Stimulated activated CD4-positive, alpha-beta T cell treated with anti-CD3 and anti-CD28 coated beads, Interleukin-4, amount 100 ng/mL, for 24 hours (primary cell): ENCODE measurements at places on chromosomes 5 and 9.

DNA sequence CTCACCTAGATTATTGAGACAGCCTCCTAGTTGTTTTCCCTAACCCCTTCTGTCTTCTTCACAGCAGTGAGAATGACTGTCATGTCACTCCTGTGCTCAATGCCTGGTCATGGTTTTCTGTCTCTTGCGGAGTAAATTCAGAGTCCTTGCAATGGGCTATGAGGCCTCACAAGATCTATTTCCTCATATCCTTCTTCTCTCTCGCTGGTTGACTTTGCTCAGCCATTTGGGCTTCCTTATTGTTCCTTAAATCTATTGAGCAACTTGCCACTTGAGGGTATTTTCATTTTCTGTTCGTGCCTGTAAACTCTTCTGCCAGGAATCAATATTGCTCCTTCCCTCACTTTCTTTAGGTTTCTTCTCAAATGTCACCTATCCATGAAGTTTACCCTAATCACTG is 9.0 kb downstream of the PPP3R2 start:
- no peak for DNase-seq

GRCh38 chr9:131284856-131285255 is 4.7 kb upstream of the PLPP7 start:
- DNase-seq, result no peak

- DNase-seq, result no peak
These were observed 65.5 kb downstream of the PLK2 start for GRCh38 chr5:58394339-58394738.

DNA sequence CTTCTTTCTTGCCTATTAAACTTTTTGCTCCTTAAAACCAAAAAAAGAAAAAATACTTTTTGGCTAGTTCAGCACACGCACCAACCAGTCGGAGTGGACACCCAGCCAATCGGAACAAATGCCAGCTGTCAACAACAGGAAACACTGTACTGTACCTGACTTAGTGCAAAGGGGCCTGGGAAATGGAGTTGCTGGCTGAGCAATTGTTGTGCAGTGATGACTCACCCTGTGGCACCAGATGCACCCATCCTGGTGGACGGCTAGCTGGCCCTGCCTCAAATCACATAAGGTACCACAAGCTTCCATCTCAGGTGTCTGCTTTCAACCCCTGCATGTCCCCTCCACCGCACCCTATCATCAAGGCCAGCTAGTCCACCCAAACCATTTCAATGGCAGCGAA is 20.9 kb downstream of the FOXE1 start:
- no peak for DNase-seq

DNA sequence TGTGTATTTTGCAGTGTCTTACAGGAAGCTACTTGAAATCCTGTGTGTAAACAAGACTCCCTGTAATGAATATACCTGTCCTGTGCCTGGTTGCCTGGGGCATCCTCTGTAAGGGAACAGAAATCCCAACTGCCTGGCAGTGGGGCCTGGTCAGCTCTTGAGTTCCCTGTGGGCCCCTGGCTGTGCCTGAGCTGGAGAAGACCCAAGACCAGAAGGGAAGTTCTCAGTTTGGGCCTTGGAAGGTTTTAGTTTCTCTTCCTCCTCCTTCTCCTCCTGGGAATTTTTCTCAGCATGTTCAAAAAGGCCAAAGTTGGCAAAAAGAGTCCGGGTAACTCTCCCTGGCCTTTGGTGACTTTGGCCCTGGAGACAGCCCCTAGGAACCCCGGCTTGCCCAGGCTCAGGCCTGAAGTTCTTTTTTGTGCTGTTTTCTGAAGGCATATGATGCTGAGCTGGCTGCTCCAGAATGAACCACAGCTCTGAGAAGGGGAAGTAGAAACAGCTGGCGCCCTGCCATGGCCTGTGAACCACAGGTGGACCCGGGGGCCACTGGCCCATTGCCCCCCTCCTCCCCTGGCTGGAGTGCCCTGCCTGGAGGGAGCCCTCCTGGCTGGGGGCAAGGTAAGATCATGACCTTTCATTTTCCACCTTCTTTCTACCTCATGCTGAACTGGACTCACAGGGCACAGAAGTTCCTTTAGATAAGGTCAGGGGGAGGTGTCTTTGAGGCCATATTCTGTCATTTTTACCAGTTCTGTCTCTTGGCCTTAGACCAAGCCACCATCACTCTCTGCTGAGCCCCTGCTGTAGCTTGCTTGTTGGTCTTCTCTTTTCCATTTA is 5.8 kb downstream of the TMEM268 start:
- no peak for DNase-seq

DNA sequence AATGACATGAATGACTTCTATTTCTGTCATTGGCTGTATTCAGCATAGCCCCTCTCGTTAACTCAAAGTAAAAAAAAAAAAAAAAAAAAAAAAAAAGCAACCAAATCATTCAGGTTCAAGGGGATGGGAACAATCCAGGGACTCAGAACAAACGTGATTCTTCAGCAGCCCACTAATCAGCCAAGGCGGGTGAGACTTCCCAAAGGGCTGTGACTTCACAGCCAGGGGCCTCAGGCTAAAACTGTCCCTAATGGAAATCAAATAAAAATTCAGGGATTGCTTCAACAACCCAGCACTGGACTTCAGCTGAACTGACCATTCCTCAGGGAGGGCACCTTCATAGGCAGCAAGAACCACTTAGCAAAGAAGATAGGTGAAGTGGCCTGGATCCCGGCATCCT is 86.2 kb upstream of the FAM169A start:
- DNase-seq, result no peak

DNA sequence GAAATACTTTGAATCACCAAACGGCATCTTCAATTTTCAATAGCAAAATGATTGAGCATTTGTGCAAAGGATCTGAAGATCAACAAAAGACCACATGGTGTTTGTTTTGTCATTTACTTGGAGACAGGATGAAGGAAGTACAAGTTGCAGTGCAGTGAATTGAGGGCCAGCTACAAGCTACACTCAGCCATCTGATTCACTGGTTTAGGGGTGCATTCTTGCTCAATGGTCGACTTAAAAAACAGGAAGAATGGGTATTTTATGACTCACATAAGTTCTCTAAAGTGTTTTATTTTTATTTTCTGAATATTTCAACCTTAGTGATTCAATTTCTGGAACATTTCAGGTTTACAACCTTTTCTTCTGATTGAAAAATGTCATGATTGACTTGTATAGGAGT is 412.1 kb upstream of the ADAMTSL1 start:
- no peak for DNase-seq

DNA sequence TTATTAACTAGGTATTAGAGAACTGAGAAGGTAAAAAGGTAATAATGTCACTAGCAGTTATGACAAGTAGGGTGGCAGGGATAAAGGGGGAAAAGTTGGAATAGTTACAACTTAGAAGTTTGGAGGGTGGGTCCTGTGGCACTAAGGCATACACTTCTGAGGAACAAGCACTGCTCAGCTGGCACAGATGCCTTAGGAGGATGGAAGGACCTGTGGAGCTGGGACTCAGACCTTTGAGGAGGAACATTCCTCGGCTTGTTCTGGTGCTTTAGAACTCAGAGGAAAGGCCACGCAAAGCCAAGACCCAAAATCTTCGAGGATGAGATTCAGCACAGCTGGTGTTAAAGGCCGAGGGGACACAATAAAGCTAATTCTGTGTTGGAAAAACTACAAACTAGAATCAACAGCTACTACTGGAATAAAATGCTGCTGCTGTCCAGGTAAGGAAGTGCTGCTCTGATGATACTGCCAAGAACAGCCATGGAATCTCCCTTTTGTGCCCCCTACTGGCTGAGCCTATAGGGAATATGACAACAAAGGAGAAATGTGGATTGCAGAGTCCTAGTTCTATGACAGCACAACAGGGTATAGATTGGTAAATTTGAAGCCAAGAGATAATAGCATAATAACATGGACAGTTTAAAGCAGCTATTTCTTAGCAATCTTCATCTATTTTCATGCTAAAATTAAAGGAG is 126.7 kb downstream of the SLC25A46 start:
- no peak for DNase-seq

DNA sequence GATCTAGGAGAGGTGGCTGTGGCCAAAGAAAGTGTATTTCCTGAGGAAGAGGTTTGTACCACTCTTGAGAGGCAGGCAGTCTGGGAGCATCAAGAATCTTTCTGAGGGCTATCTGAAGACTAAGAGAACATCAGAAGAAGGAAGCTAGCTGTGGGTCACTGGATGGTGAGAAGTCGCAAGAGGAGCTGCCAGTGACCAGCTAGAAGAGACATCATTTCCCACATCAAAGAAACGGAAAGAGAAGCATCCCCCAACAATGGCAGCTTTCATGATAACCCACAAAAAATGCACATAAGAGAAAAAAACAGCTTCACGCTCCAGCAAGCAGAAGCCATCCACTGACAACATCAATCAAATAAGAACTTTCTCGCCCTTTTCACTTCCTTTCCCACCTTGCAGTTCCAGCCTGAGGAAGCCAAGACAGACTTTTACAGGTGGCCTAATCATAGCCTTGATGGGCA is 25.0 kb upstream of the CEP78 start:
- no peak for DNase-seq

DNA sequence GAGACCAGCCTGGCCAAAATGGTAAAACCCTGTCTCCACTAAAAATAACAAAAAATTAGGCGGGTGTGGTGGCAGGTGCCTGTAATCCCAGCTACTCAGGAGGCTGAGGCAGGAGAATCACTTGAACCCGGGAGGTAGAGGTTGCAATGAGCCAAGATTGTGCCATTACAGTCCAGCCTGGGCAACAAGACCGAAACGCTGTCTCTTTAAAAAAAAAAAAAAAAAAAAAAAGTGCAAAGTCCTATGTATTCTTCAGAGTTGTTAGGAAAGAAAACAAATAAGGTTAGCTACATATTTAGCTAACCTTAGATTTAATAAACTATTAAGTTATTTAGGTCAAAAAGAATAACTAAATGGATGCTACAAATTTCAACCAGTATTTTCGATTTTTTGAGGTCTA is 11.5 kb downstream of the ATG12 start:
- DNase-seq, result no peak

DNA sequence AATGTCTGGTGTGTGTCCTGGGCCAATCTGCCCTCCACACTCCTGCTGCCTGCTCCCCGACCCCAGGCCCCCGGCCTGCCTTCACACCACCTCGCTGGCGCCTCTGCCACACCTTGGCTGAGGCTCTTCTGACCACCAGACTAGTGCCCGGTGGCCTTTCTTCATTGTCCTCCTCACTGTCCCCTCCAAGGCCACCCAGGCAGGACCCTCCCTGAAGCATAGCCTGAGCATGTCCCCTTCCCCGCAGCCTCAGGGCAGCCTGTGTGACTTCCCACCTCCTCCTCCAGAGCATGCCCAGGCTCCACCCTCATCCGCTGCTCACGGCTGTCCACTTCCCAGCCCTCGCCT is 154.6 kb downstream of the OLFM1 start:
- DNase-seq, result no peak

- DNase-seq, result no peak
These were observed 398.8 kb downstream of the NFIB start for GRCh38 chr9:13915131-13915530.

DNA sequence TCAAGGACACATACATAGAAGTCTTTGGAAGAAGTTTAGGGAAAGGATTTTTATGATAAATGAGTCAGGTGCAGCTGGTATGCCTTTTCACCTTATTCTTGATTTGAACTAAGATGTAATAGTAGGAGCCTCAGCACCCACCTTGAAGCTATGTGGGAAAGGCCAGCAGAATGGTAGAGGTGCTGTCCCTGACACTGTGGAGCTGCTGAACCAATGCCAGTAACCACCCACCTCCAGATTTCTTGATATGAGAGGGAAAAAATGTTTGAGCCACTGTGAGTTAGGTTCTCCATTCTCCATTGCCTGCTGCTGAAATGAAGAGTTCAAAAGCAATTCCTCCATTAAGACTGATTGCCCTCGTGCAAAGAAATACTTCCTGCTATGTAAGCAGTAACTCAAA is 12.2 kb upstream of the HMGCR start:
- peak; percentile 40 for DNase-seq

DNA sequence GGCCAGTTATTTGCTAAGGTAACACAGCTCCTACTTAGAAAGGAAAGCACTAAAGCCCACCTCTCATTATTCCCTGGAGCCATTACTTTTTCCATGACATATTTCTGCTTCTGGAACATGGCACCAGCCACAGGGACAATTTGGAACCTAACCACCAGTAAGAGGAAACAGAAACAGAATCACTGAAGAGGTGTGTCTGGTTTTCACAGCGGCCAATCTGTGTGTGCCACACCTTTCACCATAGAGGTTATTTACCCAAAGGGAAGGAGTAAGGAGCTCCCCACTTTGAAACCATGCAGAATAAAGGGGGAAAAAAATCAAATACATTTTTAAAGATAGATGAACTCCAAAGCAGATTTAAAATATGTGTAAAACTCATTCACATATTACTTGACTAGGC is 21.1 kb downstream of the PRUNE2 start:
- DNase-seq, result no peak

- no peak for DNase-seq
These were observed 201.9 kb upstream of the ANKH start for GRCh38 chr5:15073453-15073852.

DNA sequence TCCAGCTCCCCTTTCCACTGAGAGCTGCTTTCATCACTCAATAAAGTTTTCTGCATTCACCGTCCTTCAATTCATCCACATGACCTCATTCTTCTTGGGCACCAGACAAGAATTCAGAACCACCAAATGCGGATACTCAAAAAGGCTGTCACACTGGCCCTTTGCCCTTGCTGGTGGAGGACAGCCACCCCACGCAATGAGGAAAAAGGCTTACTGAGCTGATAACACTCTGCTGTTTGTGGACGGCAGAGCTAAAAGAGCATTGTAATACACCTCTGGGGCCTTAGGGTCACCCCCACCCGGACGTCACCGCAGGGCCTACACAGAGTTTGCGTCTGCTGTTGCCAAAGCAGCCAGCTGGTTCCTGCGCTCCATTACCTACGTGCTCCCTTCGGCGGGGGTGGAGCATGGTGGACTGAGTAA is 51.2 kb upstream of the ZNF608 start:
- no peak for DNase-seq

GRCh38 chr9:134024214-134024792 is 978 bp upstream of the BRD3OS start:
- DNase-seq, result no peak

GRCh38 chr9:82022121-82022520 is 33.5 kb downstream of the SPATA31D1 start:
- DNase-seq, result no peak

DNA sequence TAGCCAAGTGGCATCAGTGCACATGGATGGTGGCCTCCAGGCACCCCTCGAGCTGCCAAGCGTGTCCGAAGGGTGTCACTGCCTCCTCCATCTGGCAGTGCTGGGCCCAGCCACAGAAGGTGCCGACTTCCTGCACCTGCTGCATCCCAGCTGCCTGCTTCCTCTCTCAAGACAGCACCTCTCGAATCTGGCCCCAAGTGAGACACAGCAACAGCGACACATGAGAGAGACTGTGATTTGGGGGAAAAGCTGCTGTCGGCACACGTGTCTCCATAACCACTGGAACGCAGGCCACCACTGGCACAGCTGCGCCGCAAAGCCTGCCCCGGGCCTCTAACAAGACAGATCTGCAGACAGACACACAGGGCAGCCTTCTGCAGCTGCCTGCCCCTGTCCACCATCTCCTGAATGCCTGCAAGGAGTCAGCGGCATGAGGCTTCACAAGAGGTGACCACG is 8.8 kb downstream of the CLPTM1L start:
- no peak for DNase-seq

- DNase-seq, result no peak
These were observed 26.2 kb upstream of the SMU1 start for GRCh38 chr9:33102551-33103210.
